Pons (tissue), 1 donor: ENCODE measurements at places on chromosomes 5 and 9.
A peak's percentile ranks its signal among the peaks of the same experiment; 100 is the strongest.

DNA sequence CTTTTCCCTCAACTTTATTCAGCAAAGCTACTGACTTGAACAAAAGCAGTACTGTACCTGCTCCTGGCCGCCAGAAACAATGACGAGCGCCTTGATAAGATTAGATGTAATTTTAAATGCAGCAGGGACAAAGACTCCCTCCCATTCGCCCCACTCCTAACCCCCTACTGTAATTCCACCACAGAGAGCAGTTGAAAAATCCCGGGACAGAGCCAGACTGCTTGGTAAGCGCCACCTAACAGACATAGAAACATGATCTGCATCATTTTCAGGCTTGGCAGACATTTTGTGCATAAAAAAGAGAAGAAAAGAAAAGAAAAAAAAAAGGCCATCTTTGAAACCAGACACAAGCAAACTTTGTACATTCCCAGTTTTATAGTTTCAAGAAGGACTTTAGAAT lies 81.9 kb downstream of the ISL1 start:
- DNase-seq: no peak

DNA sequence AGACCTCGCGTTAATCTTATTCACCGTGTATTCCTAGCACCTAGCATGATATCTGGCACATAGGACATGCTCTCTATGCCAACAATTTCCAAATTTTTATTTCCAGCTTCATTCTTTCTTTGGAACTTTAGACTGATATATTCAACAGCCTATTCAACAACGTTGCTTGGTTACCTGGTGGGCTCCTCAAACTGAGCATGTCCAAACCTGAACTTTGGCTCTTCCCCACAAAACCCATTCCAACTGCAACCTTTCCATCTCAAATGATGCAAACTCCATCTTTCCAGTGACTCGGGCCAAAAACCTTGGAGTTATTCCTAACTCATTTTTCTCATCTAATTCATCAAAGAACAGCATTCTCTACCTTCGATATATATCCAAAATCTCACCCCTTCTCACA lies 525.2 kb downstream of the AGTPBP1 start:
- no peak for DNase-seq

- DNase-seq: no peak
These were observed 118.3 kb upstream of the MVB12B start for GRCh38 chr9:126208216-126208758.

DNA sequence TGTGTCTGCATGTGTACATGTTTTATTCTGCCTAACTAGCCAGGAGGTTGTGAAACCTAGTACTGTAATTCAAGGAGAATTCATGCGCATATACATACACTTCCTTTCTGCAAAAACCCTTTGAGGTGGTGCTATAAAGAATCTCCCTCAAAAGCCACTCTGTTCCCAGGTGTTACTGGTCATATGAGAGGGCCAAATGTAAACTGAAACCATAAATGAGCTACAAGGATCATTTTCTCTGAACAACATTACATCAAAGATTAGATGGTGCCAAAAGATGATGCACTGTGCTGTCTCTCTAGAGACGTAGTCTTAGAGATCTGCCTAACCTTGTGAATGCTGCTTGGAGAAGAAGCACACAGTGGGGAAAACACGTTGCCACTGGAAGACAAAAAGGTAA lies 15.7 kb downstream of the NREP start:
- DNase-seq: no peak

GRCh38 chr5:87210743-87211142 lies 56.9 kb upstream of the RASA1 start:
- DNase-seq: no peak

- DNase-seq: peak; percentile 81
These were observed 24.6 kb downstream of the ANXA6 start for GRCh38 chr5:151132963-151133362.

GRCh38 chr9:134839455-134840125 lies 41.0 kb upstream of the FCN2 start:
- no peak for DNase-seq

GRCh38 chr9:97773091-97773490 lies 76.0 kb upstream of the XPA start:
- no peak for DNase-seq

- DNase-seq: no peak
These were observed 477.1 kb upstream of the KIF2A start for GRCh38 chr5:61828856-61829255.

GRCh38 chr5:35383041-35383440 lies 152.8 kb upstream of the PRLR start:
- DNase-seq: no peak

GRCh38 chr5:132526290-132526973 lies 16.9 kb downstream of the IL5 start:
- peak; percentile 72 for DNase-seq

DNA sequence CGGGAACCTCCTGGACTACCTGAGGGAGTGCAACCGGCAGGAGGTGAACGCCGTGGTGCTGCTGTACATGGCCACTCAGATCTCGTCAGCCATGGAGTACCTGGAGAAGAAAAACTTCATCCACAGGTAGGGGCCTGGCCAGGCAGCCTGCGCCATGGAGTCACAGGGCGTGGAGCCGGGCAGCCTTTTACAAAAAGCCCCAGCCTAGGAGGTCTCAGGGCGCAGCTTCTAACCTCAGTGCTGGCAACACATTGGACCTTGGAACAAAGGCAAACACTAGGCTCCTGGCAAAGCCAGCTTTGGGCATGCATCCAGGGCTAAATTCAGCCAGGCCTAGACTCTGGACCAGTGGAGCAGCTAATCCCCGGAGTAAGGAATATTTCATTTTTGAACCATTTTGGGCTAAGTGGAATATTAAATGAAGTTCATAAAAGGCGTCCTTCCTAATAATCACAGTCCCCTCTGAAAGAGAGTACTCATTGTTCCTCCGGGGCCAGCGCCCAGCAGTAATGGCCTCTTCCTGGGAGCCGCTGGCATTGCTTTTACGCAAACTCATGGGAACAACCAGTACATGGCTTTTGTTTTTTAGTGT lies 23.6 kb downstream of the QRFP start:
- DNase-seq: peak; percentile 89

- no peak for DNase-seq
These were observed 95.0 kb upstream of the ACTBL2 start for GRCh38 chr5:57577432-57578175.

DNA sequence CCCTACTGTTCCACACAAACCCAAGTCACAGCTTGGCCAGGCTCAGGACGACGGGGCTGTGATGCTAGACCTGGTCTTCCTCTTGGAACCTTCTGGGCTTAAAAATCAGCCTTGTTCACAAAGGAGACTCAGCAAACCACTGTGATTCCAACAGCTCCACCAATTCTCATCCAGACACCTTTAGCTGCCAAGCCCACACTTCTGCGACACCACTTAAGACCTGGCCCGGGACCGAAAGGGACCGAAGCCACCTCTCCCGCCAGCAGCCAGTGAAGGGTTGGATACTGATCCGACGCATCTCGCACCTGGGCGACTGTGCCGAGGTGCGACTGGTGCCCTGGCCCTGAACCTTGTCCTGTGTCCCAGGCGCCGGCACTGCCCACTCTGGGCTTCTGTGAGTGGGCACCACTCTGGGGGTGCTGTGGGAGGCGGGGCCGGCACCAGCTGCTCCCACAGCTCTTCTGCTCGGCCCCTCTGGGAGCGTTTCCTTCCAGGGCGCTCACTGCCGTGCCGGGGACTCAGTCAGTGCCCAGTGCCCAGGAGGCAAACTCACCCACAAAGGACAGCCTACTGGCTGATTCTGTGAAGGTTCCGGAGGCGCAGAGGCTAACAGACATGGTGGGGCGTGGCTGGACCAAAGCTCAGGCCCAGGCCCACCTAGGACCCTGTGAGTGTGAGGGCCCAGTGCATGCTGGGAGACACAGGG lies 50.9 kb downstream of the EXD3 start:
- DNase-seq: no peak

- peak; percentile 87 for DNase-seq
These were observed 63.0 kb downstream of the TSSK1B start for GRCh38 chr5:113371721-113372196.

GRCh38 chr5:76406014-76406413 lies 2.9 kb downstream of the IQGAP2 start:
- no peak for DNase-seq

GRCh38 chr9:109468927-109469326 lies 29.2 kb downstream of the PTPN3 start:
- DNase-seq: no peak

DNA sequence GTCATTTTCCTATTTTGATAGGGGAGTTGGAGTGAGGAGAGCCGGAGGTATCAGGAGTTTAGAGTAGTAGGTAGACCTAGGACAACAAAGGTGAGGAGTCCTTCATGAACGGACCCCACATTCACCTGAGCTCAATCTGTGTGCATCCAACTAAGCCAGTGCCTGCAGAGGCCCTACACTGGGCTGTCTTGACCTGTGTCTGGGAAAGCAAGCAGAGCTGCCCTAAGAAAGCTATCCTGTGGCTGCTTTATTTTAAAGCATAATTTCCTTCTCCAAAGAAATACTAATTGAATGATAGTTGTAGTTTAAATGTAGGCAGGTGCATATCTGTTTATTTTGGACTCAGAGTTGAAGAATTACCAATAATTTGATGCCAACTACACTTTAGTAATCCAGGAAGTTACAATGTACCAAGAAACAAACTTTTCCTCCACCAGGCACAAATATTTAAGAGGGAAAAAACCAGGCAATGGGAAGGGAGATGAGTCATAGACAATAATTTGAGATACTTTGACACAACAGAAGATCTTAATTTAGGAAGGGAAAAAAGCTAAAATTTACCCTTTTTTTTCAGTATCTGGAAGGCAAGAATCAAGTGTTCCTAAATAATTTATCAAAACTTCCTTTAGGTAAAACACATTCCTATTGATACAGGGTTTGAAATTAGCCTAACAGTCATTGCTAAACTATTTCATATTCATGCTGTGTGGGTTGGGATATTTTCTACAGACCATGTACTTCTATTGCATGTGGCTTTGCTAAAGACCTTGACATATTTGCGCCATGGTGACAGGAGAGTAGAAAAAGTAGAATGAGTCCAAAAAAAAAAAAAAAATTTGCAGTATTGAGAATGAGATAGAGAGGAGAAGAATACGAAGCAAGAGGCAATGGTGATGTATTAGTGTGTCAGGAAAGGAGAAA lies 376.6 kb upstream of the TUSC1 start:
- DNase-seq: no peak

- no peak for DNase-seq
These were observed 1206.7 kb downstream of the CDH12 start for GRCh38 chr5:21646469-21646868.

DNA sequence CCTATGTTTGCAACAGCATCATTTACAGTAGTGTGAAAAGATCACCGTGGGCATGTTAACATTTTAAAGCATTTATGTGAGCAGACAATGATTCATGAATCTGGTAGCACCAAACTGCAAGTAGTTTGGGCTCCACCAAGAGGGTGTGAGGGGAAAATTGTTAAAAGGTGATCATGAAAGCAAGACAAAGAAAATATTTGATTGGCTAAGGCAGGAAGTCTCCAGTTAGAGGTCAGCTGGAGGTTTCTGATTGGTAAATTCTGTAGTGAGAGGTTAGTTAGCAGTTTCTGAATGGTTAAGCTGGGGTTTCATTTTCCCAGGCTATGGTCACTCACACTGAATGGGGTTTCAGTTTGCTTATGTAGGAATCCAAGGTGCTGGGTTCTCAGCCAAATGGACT lies 13.5 kb upstream of the DRD1 start:
- DNase-seq: no peak

DNA sequence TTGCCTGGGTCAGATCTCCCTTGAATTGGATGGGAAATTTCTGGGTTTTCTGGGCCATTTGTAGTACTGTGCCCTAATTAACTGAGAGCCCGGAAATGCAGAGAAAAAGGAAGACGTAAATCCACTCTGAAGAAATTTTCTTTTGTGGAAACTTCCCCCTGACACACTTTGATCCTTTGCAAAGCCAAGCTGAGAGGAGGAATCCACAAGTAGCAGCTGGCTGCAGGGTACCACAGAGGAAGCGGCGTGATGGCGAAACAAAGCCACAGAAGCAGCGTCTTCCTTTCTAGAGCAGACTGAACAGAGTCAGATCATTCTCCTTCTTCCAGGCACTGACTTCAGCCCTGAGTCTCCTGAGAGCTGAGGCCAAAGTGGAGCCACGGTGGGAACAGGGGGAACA lies 47.1 kb upstream of the ZNF354A start:
- peak; percentile 53 for DNase-seq

- no peak for DNase-seq
These were observed 140.9 kb upstream of the GAS1 start for GRCh38 chr9:87088192-87088591.

- DNase-seq: no peak
These were observed 796.3 kb downstream of the SEMA5A start for GRCh38 chr5:8749556-8749955.

- DNase-seq: no peak
These were observed 82.9 kb downstream of the TMEM252 start for GRCh38 chr9:68457803-68458202.

DNA sequence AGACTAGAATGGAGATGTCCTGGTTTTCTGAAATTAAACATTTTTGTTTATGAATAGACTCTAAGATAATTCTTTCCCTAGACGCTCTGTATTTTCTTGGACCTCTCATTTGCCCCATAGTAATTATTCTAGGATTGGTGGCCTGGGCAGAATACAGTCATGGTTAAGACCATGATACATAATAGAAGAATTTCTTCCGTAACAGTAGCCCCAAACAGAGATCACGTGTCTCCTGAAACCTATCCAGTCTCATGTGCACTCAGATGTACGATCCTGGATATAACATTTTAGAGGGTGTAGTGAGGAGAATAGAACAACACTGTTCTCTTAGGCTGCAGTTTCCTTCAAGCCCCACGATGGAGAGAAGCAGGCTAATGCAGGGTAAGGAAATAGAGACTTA lies 22.3 kb downstream of the PCDHAC2 start:
- DNase-seq: no peak

DNA sequence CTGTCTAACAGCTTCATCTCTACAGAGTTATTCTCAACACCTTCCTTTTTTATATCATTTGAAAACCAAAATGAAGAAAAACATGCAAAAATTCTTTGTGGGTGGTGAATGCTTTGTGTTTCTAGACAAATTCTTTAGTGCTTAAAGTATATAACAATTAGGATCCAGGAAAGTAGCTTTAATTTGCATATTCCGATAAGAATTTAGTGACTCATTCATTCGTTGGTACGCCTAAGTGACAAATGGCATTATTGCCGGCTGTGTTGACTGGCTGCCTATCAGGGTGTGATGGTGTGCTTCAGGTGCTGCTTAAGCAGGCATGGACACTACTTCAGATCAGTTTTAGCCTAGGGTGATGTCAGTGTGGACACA lies 35.2 kb downstream of the LMNB1 start:
- DNase-seq: no peak
